ENCODE measurements at places on chromosomes 3 and 15.

DNA sequence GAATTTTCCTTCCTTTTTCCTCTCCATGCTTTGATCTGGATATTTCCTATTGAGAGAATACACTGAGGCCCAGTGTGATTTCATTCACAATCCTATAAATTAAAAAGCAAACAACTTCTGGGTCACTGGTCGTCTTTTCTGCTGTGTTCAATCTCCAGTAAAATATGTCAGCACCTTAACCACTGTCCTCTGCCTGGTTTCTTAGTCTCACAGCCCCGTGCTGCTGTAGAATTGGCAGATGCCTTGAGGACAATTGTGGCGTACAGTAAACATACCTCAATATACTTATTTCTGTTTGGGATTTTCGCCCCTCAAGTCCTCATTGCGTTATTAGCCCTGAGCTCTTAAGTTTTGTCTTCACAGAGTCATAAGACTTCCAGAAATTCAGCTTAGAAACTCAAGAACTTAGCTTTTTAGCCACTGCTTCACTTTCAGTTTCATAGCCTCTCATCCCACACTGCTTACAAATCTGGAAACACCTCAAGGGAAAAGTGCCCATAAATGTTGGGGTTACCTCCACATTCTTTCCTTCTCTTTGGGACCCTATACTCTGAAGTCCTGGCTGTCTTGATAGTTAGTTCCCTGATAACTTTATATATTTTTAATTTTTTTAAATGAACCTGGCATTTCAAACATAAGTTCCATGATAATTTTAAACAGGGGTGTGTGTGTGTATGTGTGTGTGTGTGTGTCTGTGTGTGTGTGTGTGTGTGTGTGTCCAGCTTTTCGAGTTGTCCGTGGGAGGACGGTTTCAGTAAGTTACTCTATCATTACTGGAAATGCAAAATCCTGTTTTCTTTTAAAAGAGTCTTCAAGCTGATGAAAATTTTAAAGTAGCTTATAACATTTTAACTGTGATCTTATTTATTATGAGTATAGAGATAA is 238.4 kb upstream of the CTDSPL start:
- DNase-seq, result no peak

GRCh38 chr3:188947401-188948280 is 224.1 kb upstream of the TPRG1 start:
- peak; percentile 99 for DNase-seq

- no peak for DNase-seq
Measured at GRCh38 chr3:67576441-67576840, 78.0 kb downstream of the SUCLG2 start.

- no peak for DNase-seq
Measured at GRCh38 chr15:48414015-48414414, 82.8 kb downstream of the DUT start.

- no peak for DNase-seq
Measured at GRCh38 chr15:62665449-62665848, 377.1 kb upstream of the TPM1 start.

GRCh38 chr3:32216172-32216783 is 22.2 kb upstream of the CMTM8 start:
- DNase-seq, result no peak

- DNase-seq, result no peak
Measured at GRCh38 chr3:151101270-151101969, 16.0 kb downstream of the MED12L start.

- no peak for DNase-seq
Measured at GRCh38 chr3:101873619-101874018, 24.3 kb downstream of the NFKBIZ start.

DNA sequence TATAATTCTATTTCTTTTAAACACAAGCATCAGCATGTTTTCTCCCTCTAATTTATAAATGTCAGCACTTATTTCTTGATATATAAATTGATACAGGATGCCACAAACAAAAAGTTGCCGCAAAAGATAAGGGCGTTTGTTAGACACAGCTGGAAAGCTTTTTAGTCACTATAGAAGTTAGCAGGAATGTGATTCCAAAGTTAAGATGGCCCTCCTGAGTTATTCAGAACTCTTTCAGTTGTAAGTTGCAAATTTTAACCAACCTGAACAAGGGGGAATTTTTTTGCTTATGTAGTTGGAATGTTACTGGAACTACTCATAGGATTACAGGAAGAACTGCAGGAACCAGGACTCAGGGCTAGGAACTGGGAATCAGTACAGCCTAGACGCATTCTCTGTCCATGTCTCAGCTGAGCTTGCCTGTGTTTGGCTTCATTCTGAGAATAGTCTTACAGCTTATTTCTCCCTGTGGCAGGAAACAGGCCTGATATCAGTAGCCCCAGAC is 166.3 kb downstream of the VGLL4 start:
- DNase-seq, result no peak

DNA sequence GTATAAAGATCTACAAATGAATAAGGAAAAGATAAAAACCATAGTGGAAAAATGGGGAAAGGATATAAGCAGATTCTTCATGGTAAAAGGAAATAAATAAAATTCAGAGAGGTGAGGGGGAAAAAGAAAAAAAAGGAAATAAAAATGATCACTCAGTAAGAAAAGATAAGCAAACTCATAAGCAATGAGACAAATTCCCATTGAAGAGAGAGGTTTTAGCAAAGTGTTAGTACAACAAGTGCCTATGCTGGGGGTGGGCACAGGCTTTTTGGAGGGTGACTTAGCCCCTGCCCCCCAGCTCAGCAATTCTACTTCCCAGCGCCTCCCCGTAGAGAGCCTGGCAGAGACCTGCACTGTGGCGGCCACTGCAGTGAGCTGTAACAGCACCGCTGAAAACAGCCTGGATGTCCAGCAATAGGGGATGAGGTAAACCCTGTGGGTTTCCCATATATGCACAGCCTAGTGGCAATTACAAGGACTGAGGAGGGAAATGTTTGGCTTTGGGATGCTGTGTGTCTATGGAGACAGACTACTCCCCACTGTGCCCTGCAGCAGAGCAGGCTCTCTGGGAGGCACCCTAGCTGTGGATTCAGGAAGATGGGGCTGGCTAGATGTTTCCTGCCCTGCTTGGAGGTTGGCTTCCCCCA is 23.7 kb upstream of the SFMBT1 start:
- DNase-seq, result no peak

- no peak for DNase-seq
Measured at GRCh38 chr3:58222161-58222724, 11.5 kb upstream of the DNASE1L3 start.

DNA sequence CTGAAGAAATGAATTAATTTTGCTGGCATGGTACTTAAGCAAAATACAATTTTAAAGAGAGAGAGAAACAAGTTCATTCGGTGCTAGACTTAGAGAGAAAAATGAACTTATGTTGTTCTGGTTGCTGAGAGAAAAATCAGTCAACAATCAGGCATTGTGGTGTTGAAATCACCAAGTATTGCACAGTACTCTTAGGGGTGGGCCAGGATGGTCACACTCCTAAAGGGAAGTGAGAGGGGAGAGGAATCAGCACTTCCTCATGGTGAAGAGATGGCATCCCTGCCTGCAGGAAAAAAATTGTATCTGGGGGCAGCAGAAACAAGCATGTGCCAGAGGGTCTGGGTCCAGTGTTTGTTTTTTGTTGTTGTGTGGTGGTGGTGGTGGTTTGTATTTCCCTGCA is 7.0 kb upstream of the DMXL2 start:
- no peak for DNase-seq

DNA sequence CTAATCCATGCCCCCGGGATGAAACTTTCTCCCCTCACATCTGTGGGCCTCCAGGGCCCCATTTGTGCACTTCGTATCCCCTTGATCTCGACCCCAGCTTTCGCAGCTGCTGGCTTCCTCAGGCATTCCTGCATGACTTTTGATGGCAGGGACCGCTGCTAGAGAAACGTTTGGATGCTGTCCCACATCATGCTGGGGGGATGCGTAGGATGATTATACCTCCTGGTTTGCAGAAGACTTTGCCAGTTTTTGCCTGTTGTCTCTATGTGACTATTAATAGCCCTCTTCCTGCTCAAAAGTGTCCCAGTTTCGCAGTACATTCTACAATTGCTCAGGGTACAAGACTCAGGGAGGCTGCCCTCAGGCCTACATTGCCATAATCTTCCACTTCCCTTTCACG is 10.4 kb upstream of the KCNAB1 start:
- DNase-seq, result no peak

DNA sequence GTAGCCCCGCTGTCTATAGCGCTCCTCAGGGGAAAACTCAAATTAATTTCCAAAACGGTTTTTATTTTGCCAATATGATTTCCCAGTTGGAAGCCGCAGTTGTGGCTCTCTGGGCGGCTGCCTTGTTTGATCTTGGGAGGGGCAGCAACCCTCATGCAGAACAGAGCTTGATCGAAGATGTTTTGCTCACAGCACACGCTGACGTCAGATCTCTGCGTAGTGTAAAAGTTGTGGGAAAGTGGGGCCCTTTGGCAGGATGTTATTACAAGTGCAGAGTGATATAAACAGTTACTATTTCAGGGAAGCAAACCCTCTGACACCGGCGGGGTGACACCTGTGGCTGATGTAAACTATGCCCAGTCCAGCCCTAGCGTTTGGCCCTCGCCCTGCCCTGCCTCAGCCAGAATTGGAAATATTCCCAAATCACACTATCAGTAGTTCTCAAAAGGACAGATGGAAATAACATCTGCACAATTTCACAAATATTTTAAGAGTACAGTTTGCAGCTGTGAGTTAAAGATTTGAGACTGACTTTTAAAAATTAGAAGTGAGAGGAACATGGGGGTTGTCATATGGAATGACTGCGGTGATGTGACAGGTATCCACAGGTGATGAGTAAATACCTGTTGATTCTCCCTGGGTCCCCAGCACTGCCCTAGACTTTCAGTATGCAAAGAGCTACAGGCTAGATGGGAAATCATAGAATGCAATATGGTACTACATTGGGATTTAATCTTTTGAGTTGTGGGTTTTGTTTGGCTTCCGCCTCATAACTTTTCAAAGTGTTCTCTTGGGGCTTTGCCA is 1.7 kb downstream of the SYNM start:
- DNase-seq, result no peak

DNA sequence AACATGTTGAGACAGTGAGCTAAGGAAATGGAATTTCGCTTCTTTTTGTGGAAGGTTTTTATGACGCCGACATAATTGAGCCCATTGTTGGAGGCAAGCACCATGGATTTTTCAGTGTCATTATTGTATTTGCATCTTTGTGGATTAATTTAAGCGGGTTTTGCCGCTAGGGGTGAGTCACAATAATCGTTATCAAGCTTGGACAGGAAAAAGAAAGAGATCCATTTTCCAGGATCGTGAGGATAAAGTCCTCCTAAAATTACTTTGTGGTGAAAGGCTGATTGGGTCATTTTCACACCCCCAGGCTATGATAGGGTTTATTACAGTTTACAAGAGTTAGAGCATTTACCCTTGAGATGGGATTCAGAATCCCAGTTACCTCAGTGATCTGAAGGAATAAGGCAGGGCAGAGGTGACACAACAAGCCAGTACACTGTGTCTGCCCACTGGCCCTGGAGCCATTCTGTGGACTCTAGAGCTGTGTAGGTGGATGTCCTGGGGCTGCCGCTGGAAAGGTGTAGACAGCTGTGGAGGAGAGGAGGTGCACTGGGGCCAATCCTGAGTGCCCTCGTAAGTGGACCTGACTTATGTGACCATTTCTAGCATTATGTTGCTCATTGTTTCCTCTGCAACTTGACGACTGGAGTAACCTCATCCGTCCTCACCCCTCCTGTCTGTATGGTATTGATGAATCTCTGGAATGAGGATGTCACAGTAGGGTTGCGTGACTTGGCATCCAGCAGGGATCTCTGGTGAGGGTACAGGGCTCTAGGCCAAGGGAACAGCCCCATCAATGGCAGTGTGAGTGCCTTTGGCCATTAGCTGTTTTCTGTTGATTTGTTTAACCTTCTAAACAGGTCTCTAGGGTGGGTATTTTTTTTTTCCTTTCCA is 370.1 kb downstream of the LRTM1 start:
- no peak for DNase-seq
